T1000 (cell line): ENCODE measurements at places on chromosomes 6 and 20.

GRCh38 chr20:63239431-63239830 is 3.7 kb downstream of the BIRC7 start:
- no peak for DNase-seq

GRCh38 chr6:136952714-136953260 is 30.7 kb downstream of the SLC35D3 start:
- no peak for DNase-seq

GRCh38 chr20:62739581-62740285 is 31.1 kb downstream of the NTSR1 start:
- no peak for DNase-seq

GRCh38 chr6:129641344-129641743 is 68.6 kb downstream of the ARHGAP18 start:
- no peak for DNase-seq

- peak; percentile 64 for DNase-seq
These were observed 180.3 kb upstream of the ZNF217 start for GRCh38 chr20:53773792-53774401.

DNA sequence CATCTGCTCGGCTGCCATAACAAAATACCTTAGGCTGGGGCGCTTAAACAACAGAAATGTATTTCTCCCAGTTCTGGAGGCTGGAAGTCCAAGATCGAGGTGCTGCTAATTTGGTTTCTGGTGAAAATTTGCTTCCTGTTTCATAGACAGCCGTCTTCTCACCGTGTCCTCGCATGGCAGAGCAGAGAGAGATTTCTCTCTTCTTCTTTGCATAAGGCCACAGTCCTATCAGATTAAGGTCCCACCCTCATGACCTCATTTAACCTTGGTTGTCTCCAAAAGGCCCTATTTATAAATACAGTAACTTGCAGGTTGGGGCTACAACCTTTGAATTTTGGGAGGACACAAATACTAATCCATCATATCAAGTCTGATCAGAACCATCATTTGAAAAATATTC is 544.3 kb downstream of the KIF16B start:
- DNase-seq = no peak

DNA sequence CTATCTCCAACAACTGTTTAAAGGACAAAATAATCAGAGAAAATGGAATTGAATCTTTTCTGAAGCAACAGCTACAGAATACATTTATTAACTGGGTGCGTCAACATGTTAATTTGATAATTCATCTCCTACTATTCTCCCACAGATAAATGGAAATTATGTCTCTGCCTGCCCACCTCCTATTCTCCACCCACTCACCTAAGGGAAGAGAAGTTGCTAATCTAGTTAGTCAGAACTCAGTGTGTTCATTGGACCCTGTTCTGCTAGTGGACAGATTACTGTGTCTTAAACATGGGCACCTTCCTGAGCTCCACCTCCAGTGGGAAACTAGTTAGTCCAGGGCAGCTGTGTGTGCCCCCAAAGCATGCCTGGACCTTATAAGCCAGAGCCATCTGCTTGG is 41.0 kb downstream of the METTL24 start:
- DNase-seq = no peak

DNA sequence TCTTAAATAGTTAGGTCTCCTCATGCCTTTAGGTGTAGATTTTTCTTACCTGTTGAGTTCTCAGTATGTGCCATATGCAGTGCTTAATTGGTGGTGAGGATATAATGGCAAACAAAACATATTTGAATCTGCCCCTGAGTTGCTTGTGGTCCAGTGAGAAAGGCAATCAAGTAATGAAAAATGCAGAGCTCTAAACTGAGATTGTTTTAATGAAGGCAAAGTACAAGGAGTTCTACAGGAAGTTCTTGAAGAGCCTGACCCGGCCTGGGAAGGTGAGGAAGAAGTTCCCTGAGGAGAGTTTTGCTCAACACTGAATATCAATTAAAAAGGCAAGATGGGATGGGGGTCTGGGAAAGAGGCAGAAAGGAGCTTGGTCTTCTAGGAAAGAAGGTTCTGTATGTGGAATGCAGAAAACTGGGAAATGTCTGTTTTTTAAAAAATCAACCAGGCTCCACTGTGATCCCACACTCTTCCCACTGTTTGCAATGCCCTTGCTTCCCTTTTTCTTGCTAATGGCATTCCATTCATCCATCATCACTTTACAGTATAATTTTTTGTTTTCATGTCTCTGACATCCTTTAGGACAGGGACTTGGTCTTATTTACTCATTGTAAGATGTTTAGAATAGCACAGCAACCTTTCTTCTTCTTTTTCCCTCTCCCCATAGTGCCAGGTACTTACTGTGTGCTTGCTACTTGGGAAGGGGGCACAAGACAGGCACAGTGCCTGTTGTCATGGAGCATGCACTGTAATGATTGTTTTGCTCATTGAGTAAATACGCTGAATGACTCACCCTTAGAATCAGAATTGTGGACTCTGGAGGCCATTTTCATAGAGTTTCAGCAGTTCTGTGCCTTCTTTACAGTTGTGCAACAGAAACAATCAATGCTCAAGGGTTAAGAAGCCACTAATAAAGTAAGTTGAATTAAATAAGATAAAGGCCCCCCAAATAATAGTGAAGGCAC is 64.3 kb downstream of the ANKS1A start:
- DNase-seq = peak; percentile 28

DNA sequence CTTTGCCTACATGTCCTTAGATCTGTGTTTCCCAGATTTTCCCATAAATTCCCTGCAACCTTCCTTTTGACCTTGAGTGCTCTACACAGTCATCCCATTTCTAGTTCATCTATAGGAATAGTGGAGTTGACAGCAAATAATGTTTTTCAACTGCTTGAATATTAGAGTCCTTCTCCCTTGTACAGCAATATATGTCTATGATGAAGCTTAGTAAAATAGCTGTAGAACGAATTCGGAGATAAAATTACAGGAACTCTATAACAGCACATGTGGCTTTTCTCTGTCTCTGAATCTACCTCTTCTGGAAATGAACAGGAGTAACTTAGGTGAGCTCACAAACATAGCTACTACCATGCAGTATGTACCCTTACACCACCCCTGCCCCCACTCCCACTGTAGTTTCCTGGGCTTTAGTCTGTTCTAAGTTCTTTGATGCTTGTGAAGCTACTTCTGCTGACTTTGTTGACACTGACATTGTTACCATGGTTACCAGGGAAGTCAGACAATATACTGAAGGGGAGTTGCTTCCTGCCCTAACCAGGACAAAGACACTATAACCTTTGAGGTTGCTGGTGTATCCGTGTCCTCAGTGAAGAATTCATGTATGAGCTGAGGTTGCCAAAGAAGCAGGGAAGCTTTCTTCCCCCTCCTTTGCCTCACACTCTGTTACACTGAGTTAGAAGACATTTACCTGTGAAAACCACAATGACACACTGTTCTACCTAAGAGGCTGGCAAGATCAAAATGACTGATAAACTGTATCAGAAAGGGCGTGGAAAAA is 35.8 kb upstream of the SHLD1 start:
- no peak for DNase-seq

DNA sequence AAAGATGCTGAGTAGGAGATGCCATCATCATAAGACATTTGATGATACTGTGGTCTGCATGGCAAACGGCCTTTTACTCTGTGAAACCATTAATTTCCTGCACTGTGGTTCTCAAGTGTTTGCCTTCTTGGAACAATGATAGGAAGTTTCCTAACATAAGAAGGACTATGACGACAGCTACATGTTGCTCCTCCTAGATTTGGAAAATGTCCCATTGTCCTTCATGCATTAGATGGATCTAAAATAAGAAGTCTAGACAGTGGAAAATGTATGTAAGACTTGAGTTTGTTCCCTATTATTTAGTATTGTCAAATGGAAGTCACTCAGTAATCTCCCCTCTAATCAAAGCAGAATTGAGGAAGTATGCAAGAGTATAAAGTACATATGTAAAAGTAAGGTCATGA is 98.5 kb upstream of the TMEM170B start:
- DNase-seq = no peak

DNA sequence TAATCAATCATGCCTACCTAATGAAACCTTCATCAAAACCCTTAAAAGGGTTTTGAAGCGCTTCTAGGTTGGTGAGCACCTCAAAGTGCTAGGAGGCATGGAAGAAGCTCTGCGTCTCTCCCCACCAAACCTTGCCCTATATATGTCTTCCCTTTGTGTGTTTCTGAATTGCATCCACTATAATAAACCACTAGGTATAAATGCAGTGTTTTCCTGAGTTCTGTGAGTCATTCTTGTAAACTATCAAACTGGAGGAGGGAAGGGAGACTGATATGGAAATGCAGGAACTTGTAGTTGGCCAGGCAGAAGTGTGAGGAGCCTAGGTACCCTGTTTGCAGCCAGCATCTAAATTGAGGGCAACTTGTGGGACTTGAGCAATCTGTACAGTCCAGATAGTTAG is 698.8 kb downstream of the DOK5 start:
- no peak for DNase-seq

- DNase-seq = no peak
These were observed 62.1 kb downstream of the CEBPB start for GRCh38 chr20:50252701-50253100.

DNA sequence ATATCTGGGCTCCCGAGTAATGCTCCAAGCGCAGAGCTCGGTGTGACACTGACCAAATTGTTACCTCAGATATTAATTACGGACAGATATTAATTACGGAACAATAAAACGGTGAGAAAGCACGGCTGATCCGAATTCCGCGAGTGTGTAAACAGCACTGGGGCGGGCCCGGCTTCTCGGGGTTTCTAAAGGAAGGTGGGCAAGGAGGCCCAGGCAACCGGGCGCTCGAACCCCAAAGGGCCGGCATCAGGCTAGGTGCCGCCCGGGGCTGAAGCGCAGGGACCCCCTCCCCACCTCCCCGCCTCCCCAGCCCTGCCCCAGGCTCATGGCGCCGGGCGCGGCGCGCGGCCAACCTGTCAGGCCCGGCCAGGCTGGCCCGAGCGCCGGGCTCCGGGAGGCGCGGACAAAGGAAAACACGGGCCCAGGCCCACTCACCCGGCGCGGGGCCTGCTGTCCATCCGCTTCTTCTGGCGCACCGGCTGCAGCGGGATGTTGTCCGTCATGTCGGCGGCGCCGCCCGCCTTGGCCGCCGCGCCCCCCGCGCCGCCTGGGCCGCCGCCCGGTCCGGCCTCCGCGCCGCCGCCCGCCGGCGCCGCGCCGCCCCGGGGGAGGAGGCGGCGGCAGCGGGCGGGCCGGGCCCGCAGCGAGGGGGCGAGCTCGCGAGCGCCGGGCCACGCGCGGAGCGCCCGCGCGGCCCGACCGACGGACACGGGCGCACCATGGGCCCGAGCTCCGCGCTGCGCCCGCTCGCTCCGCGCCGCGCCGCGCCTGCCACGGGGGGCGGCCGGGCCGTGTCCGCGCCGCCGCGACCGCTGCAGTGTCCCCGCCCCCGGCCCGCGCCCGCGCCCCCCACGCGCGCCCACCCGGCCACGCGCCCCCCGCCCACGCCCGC is at the start of gene ATP9A:
ATP9A (minus strand) TSS at position 524 of the 892 bp plus-strand sequence; CDS start at position 503, 21 bp downstream.
- no peak for DNase-seq

DNA sequence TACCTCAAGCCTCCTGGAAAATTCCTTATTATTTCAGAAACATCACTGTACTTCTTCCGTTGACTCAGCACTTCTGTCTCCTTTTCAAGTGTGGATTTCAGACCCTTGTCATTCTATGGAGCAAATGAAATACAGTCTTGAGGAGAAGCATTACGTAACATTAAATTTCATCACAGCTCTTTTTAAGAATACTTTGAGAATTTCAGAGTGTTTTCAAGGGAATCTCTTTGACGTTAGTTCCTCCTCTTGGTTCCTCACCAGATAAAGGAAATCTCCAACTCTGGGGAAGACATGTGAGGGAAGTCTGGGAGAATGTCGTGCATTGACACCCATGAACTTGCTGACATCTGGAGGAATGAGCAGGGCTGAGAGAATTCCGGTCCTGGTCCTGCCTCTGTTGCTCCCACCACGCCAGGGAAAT is 32.3 kb downstream of the UST start:
- no peak for DNase-seq

- DNase-seq = no peak
These were observed 190.8 kb upstream of the LAMP5 start for GRCh38 chr20:9323622-9324021.

- no peak for DNase-seq
These were observed 213.1 kb downstream of the RNF144B start for GRCh38 chr6:18600255-18600654.

DNA sequence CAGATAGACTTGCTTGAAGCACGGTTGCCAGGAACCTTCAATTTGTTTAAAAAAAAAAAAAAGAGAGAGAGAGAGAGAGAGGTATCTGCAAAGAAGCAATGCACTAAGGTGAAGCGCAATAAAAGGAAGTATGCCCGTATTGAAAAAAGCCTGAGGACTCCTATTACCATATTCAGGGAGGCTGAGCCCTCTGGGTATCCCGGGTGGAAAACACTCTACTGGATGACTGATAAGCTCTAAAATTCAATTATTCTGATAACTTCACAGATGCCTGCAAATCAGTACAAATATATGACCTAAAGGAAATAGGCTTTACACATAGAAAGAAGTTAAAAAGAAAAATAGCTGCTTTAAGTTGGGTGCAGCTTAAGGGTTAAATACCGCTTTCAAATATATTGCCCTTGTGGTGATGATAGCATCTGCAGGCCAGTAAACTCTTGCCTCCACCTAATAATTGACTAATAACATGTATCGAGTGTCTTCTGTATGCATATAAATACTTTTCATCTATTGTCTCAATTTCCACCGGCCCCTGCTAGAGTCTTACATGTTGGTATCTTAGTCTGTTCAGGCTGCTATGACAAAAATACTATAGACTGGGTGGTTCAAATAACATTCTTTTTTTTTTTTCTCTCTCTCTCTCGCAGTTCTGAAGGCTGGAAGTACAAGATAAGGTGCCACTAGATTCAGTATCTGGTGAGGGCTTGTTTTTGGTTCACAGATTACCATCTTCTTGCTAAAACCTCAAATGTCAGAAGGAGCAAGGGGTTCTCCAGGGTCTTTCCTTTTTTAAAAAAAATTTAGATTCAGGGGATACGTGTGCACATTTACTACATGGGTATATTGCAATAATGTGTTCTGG is 187.4 kb upstream of the JARID2 start:
- DNase-seq = no peak

DNA sequence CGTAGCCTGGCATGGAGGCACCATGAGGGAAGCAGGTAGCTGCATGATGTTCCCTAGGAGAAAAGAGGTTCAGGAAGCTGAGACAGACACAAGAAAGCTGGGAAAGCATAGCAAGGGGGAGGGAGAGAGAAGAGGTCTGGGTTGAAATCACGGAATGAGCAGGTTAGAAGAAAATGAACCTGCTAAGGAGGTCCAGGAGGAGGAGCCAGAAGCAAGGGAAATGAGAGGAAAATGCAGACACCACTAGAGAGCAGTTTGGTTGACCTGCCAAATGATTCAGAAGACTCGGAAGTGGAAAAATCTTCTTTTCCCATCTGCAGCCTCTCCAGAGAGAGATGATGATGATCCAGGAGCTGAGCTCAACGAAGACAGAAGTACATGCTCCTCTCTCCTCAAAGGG is 70.9 kb downstream of the VIP start:
- no peak for DNase-seq

DNA sequence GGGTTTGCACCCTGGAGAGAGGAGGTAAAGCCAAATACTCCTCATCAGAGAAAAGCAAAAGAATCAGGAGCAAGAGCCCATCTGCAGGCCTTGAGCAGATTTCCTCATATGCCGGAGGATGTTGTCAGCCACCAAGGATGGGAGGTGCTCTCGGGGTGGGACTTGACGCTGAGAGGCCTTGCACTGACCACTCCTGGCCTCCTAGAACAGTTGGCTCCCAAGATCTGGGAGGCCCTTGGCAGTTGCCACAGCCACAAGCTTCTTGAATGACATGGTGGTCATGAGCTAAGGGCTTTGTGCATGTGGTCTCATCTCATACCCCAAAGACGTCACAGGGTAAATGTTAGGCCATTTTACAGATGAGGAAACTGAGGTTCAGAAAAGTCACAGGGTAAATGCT is 75.2 kb upstream of the PMEPA1 start:
- no peak for DNase-seq

- no peak for DNase-seq
These were observed 93.4 kb downstream of the ZMYND8 start for GRCh38 chr20:47263080-47263464.
